Mesothelial cell of epicardium (in vitro differentiated cells): ENCODE measurements at places on chromosomes 6 and 20. TPM values are rescaled to one million over a fixed set of nuclear protein-coding genes. Genes with fewer than 3 reads are reported as not detected.
A peak's percentile ranks its signal among the peaks of the same experiment; 100 is the strongest.

GRCh38 chr6:104795363-104795762, 64.4 kb downstream of the HACE1 start:
- DNase-seq = no peak

GRCh38 chr20:10553326-10553984, 118.3 kb downstream of the SLX4IP start:
- DNase-seq = peak; percentile 32

DNA sequence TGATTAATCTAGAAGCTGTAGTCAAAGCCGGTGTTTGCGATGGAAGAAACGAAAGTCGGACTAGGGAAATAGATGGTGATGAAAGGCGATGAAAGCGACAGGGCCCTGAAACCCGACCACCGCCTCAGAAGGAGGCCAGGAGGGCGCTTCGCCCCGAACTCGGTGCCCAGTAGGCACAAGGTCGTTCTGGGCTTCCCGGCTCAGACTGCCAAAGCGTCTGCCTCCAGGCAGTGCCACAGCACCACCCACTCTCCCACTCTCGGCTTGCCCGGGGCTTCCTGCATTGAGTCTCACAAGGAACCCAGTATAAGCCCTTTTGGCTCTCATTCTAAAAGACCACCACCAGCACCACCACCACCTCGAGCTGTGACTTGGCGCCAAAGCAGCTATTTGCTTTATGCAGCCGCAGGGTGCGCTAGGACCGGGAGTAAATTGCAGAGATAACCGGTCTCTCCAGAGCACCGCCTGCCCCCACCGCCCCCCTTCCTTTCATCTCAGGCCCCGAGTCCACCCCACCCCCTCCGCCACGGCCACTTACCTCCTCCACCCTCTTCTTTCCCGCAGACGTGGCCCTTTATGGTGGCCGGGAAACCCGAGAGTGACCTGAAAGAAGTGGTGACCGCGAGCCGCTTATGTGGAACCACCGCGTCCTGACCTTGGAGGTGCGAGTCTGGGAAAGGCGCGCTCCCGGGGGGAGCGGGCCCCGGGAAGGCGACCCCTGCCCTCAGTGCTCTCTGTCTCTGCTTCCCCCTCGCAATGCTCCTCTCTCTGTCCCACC, 2.4 kb downstream of the TCF21 start:
- DNase-seq = peak; percentile 55

DNA sequence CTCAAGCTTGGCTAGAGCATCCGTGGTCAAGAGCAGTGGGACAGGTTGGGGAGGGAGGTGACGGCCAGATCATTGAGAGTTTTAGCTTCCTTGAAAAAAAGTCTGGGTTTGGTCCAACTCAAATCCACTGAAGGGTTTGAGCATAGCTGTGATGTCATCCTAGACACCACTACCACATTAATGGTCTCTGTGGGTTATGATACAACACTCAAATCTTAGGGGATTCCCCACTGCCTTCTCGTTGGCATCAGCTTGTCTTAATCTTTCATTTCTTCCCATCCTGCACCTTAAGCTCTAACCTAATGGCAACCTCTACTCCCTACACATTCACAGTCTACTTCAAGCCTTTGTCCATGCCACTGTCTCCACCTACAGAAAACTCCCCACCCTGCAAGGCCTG, 77.3 kb downstream of the BMP6 start:
- no peak for DNase-seq

- no peak for DNase-seq
Measured at GRCh38 chr20:23823111-23823510, 3.4 kb downstream of the CST2 start.

DNA sequence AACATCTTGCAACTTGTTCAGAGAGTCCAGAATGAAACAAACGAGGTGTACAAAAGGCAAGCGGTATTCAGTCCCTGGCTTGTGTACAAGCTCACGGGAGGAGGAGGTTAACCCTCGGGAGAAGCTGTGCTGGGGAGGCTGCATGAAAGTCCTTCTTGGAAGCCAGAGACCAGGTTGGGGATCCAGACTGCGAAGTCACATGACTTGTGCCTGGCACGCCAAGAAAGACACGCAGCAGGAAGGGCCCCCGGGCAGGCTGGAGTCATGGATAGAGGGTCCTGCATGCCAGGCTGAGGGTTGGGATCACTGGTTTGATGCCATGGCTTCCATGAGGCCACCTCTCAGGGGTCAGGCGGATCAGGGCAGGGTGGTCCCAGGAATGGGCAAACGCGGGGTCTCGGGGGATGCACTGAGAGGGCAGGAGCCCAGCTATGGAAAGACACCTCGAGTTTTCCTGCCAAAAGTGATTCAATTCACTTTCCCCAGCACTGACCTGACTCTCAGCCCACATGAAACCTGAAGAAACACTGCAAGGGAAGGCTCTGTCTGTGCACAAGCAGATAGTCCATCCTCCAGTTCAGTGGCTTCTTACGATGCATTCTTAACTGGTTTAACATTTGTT, 79.4 kb downstream of the DLL1 start:
- DNase-seq = peak; percentile 29

DNA sequence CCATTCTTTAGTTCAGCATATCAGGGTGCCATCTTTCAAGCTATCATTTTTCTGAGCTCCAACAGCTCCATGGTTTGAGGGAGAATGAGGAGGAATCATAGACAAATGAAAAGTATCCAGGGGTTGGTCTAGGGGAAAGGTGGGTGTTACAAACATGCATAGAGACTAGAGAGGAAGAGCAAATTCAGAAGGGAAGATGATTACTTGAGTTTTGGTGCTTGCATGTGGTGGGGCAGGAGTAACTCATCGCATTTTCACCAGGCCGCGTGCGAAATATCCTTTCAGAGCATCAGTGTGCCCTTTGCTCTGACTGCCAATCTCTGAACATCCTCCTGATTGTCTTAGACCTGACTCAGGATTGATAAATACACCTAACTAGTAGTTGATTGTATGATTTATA, 7.7 kb upstream of the BICRAL start:
- DNase-seq = no peak

GRCh38 chr6:152380351-152380767, 256.8 kb downstream of the SYNE1 start:
- no peak for DNase-seq

DNA sequence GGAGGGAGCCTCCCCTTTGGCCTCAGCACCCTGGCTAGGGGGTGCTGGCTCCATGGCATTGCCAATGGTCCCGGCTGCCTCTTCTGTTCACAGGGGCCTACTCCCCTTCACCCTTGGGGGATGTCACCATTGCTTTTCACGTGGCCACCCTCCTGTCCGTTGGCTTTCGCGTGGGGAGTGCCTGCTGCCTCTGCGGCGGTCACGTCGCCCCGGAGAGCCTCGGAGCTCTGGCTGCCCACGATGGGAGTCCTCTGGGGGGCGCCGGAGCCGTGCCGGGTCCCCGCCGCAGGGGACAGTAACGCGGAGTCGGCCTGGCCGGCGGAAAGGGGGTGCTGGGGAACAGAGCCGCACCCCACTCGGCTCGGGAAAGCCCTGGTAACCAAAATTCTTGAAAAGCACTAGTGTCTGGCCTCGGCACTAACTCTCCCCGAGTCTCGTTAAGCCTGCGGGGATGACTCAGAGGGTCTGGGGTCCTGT, 661 bp upstream of the HEBP2 start:
- peak; percentile 58 for DNase-seq

GRCh38 chr6:57242505-57242904, 20.4 kb upstream of the RAB23 start:
- no peak for DNase-seq

- no peak for DNase-seq
Measured at GRCh38 chr20:6976106-6976900, 208.8 kb downstream of the BMP2 start.

DNA sequence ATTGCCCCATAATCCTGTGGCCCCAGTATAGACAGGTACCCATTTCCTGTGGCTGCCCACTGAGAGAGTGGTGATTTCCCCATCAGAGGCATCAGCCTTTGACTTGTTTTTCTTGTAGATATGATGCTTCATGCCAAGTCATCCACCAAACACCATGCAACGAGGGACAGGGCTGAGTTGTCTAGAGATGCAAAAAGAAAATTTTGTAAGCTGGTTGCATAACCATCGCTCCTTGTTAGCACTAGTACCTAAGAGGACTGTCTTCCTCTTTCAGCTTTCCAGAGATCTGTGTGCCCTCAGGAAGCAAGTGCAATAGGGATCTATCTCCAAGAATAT, 166.8 kb downstream of the BCAS1 start:
- no peak for DNase-seq

DNA sequence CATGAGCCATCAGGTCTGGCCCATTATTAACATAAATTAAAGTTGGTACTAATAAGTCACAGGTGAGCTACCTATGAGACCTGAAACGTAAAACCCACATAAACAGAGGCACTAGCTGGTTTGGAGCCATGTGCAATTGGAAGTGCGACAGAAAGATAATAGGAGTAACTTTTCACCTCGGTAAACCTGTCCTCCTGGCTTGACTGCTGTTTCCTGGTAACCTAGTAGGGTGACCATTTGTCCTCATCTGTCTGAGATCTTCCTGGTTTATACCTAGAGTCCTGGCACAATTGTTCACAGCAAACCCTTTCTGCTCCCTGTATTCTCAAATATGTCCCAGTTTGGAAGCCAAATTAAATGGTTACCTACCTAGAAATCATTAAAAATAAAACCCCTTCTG, 7.4 kb downstream of the TBC1D20 start:
- DNase-seq = no peak

GRCh38 chr20:34921436-34921835, 34.2 kb downstream of the GSS start:
- no peak for DNase-seq

DNA sequence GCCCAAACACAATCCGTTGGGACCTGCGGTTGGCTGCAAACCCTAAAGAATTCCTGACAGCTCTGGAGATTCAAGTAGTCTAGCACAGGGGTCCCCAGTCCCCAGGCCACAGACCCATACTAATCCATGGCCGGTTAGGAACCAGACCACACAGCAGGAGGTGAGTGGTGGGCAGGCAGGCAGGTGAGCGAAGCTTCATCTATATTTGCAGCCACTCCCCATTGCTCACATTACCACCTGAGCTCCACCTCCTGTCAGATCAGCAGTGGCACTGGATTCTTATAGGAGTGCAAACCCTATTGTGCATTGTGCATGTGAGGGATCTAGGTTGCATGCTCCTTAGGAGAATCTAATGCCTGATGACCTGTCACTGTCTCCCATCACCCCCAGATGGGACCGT, 16.6 kb downstream of the TFEB start:
- no peak for DNase-seq

- no peak for DNase-seq
Measured at GRCh38 chr20:63446216-63447024, 26.0 kb downstream of the KCNQ2 start.

GRCh38 chr6:19153270-19153980, 683.7 kb upstream of the ID4 start:
- no peak for DNase-seq

DNA sequence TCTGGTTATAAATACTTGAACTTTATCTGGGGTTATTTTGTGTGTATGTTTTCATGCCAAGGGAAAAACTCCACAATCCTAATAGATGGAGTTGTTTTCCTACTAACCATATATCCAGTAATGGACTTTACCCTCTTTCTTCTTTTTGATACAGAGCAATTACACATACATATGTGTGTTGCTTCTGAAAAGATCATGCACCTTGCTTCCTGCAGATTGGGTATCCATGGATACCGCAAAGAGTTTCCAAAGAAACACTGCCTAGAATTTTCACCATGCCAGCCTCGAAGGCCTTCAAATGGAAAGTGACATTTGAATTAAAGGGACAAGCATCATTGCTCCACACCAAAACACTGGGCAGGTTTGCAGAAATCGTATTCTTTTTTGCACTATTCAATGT, 26.8 kb downstream of the HDDC2 start:
- no peak for DNase-seq

- no peak for DNase-seq
Measured at GRCh38 chr20:48788486-48789072, 39.2 kb downstream of the PREX1 start.

DNA sequence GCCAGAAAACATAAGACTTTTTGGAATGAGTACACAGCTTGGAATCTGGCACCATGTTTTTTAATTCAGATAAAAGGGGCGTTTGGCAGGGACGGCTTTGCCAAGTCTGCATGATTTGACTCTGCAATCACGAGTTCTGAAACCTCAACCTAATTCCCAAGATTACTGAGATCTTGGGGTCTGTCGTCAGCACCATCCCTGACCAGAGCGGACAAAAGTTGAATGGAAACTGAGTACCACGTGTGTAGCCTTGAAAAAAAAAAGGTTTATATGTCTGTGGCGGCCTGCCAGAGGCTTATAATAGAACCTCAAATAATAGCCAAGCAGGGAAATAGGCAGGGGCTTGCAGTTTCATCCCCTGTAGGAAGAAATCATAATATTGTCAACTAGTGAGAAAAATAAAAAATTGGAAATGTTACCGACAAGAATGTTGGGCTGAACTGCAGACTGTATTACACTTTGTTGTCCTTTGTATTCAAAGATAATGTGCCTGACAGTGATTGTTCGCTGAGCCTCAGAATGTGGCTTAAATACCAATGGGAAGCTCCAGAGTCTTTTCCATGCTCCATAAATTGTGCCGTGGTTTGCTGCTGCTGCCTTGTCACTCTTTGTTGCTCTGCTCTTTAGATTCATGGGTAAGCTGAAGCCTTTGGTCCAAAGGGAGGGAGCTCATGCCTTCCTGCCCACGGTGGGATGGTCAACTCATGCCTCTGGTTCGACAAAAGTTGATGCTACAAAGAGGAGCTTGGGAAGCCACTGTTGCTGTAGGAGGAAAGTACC, 118.8 kb upstream of the ARID1B start:
- DNase-seq = no peak

GRCh38 chr20:58907320-58908137, 55.0 kb downstream of the GNAS start:
- DNase-seq = peak; percentile 49

GRCh38 chr6:36129941-36130666, at the start of gene MAPK13:
MAPK13 (plus strand) TSS chr6:36130513; CDS start chr6:36130583, 70 bp downstream.
- no peak for DNase-seq

DNA sequence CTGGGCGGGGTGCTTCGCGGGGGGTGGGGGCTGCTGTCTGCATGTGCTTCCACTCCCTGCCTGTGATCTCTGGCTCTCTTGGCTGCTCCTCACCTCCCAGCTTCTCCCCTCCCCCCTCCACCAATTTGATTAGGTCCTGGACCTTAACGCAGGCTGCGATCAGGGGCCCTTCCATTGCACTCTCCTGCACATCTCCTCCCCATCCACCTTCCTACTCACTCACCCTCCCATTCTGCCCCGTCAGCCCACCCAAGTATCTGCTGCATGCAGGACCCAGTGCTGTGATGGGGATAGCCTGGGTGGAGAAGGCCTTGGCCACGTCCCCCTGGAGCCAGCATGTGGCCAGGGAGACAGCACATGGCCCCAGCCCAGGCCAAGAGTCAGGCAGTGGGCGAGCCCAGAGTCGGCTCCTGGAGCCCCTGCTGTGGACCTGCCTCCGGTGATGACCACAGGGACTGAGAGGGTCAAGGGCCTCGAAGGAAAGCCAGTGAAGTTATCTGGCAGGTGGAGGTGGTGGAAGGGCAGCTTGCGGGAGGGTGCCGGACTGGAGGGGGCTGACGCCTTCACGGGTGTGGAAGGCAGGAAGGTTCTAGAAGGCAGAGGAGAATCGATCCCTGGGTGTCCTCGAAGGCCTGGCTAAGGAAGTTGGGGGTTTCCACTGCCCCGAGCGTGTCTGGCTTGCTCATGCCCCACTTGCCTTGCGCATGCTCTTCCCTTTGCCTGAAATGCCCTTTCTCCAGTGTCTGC, 40.7 kb downstream of the SRC start:
- DNase-seq = no peak

The DST gene
- 302 to 317 TPM (median 306 TPM) in 3 replicates for total RNA-seq

The EYA2 gene
- 9.0 to 10.2 TPM (median 9.3 TPM) in 3 replicates for total RNA-seq

The KCNQ5 gene
- 4.8 to 5.4 TPM (median 5.2 TPM) in 3 replicates for total RNA-seq

The OR2H1 gene
- not detected in 3 replicates for total RNA-seq

The PRDM13 gene
- not detected in 3 replicates for total RNA-seq

The HLA-DPA1 gene
- 2.0 to 2.2 TPM (median 2.0 TPM) in 3 replicates for total RNA-seq

The CFB gene
- total RNA-seq = 1.4 to 2.4 TPM (median 1.8 TPM) in 3 replicates

The BPIFB4 gene
- total RNA-seq = not detected in 3 replicates

The SLC24A3 gene
- total RNA-seq = 3.2 to 3.3 TPM (median 3.3 TPM) in 3 replicates

The EPHA7 gene
- total RNA-seq = 11.3 to 12.4 TPM (median 11.7 TPM) in 3 replicates

The C6orf58 gene
- 0.18 to 0.51 TPM (median 0.38 TPM) in 3 replicates for total RNA-seq
